Posterior cingulate gyrus (tissue), 11 donors: ENCODE measurements at places on chromosomes 13 and 19.
A peak's percentile ranks its signal among the peaks of the same experiment; 100 is the strongest.

DNA sequence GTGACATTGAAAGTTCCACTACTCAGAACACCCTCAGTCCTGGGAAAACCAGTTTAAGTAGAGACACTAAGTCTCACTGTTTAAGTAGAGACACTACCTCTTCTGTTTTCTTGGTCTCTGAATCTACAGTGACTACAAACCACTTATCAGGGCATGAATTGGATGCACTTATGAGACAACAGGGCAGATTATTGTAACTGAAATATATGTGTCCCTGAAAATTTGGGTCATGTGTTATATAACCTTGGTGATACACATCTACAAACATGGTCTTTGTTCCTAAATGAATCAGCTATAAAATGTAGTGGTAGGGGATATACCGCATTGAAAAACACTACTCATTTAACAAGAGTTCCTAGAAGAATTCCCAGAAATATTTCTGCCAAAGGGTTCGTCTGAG lies 55.7 kb downstream of the SERP2 start:
- no peak for DNase-seq

- DNase-seq, result no peak
Observed at GRCh38 chr13:33405371-33405770, 119.8 kb upstream of the STARD13 start.

DNA sequence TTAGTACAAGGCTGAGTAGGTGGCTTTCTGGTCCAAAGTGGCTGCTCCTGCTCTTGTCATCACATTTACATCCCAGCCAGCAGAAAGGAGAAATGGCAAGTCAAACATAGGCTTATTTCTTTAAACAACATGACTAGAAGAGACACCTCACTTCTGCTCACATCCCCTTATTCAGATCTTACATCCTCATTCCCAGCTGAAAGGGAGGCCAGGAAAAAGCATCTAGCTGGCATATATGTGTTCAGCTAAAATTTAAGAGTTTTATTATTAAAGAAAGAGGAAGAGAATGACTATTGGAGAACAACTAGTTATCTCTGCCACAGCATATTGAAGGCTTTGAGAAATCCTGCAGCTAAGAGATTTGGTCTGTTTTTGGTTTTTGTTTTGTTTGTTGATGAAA lies 34.1 kb downstream of the RGCC start:
- no peak for DNase-seq

DNA sequence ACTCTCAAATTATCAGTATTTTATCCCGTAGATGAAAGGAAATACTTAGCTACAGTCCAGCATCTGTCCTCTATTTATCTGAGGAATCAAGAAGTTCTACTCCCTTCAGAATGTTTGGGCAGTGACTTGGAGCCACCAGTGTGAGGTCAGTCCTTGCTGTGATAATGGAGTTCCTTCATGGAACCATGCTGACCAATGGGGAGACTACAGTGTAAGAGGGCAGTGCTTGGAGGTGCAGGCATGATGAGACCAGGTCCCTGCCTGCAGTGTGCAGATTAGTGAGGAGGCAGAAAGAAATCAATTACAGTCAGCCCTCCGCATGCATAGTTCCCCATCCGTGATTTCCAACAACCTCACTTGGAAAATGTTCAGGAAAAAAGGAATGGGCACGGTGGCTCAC lies at the start of gene C19orf18:
Gene C19orf18 (minus strand): TSS at position 101 of the 400 bp plus-strand sequence. CDS start 102 bp downstream, outside the sequence.
- DNase-seq, result no peak

DNA sequence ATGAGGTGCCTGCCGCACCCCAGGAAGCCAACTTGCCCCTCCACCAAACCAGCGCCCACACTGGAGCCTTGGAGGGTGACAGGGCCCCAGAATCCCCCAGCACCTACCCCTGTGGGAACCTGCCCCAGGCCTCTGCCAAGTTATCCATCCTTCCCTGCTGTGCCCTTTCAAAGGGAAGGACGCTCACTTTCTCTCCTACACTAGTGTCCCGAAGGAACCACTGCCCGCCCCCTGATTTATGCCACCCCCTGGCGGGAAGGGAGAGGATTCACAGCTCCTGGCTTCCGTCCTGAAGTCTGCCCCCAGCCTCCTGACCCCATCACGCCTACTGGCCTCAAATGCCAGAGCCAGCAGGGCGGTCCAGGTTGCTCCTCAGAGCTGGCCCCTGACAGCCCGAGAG lies 1.4 kb downstream of the EVI5L start:
- peak; percentile 53 for DNase-seq

GRCh38 chr13:112918746-112919145 lies 50.3 kb upstream of the MCF2L start:
- no peak for DNase-seq

DNA sequence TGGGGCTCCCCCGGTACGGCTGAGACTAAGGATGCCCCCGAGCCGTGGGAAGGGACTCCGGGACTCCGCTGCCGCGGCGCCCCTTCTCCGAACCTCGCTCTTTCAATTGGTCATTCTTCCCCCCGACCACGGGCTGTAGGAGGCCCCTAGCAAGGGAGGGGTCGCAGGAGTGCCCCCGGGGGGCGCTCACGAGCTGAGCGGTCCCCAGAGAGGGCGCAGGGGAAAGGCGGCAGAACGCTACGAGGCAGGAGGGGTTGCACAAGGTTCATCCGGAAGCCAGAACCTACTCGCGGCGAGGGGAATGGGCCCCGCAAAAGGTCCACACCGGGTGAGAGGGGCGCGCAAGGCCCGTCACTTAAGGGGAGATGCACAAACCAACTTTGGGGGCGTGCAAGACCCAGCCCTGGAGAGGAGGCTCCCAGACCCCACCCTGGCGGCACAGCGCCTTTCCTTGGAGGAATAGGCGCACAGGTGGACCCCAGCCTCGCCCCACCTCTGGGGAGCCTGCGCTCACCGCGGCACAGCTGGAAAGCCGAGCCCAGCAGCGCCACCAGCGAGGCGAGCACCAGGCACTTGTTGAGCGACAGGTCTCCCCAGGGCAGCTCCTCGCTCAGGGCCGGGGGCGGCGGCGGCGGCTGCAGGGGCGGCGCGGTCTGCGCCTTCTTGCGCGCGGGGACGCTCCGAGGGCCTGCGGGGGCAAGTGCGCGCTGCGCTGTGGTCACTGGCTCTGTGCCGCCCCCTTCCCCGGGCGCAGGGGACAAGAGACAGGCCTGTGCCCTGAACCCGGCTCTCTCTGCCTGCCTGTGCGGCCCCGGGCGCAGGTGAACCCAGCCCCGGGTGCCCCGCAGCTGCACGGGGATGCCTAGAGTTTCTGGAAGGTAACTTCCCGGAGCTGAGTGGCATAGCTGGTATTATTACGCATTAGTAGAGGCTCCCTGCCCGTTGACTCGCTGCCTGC lies 2.8 kb downstream of the JSRP1 start:
- DNase-seq, result no peak

DNA sequence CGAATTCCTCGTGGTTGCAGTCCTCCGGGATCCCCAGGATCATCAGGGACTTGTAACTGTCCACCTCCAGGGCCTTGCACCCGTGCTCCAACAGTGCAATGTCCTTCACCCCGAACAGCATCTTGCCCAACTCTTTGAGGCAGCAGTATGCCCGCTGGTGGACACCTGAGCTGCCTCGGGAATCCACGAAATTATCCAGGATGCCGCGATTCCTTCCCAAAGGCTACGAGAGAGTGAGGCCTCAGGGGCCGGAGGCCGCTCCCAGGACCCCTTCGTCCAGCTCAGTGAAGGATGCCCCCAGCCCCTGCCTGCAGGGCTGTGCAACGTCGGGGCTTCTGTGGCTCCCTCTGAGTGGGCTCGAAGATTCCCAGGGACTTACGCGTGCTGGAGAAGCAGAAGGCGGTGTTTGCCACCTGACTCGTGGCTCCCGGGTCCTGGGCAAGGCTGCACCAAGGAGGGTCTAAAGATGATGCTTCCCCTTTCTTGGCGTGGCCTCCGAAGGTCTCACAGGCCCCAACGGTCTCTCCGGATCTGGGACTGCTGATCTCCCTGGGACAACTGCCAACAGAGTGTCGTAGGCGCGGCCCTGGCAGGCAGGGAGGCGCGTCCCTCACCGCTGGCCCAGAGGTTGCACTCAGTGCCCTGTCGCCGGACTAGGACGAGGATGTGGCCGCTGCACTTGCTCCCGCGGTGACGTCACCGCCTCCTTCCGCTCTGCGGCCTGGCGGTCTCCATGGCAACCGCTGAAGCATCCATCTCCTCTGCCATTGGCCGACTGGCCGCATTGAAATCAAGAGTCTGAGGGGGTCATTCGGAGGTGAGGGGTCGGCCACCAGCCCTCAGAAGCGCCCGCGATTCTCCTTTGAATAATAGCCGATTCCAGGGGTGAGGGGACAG lies at the start of gene PNMA8C:
Gene PNMA8C (minus strand): TSS at position 698 of the 897 bp plus-strand sequence. CDS start 577 bp downstream, at position 121.
- peak; percentile 84 for DNase-seq

DNA sequence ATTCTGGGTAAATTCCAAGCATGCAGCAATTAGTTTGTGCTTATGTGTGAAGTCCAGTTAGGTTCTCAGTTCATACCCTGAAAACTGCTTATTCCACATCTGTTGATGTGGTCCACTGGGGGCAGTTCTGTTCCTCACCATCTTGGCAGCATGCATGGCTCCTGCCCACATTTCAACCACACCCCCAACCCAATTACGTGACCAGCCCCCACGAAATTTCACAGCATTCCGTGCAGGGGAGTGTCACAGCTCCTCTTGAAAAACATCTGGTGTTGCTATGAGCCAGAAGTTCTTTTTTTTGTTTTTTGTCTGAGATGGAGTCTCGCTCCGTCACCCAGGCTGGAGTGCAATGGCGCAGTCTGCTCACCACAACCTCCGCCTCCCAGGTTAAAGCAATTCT lies 9.1 kb upstream of the ERVK3-1 start:
- DNase-seq, result peak; percentile 14

GRCh38 chr13:76764429-76764828 lies 121.8 kb downstream of the KCTD12 start:
- DNase-seq, result no peak

GRCh38 chr13:50128428-50128931 lies 113.2 kb downstream of the KCNRG start:
- no peak for DNase-seq

GRCh38 chr19:7926021-7926726 lies at the start of gene CTXN1:
Gene CTXN1, minus strand, starts transcription at chr19:7926135. Its CDS starts 597 bp downstream, at chr19:7925538.
- DNase-seq, result peak; percentile 44

DNA sequence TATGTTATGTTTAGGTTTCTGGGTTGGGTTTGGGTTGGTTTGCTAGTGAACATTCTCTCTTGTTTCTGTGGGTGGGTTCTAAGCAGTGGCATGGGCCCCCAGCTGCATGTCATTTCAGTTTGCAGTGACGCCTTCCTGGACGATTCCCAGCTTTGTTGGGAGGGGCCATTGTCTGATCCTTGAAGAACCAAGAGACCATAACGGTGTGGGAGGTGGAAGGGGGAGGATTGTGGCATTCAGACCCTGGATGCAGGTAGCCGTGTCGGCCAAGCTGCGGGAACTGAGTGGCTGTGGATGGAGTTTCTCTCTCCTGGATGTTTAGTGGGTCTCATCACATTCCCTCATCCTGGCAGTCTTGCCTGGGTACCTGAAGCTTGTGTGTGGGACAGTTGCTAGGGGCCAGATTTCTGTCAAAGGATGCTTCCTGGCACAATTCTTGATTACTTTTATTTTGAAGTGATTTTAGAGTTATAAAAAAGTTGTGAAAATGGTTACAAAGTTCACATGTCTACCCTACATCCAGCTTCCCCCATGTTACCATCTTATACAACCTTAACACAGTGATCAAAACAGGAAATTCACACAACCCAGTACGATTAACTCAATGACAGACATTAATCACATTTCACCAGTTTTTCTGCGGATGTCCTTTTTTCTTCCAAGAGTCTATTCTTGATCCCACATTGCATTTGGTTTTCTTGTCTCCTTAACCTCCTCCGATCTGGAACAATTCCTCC lies 123.8 kb downstream of the SIPA1L3 start:
- no peak for DNase-seq

GRCh38 chr19:30229525-30230174 lies 142.5 kb upstream of the ZNF536 start:
- peak; percentile 31 for DNase-seq

- no peak for DNase-seq
Observed at GRCh38 chr19:51692468-51692867, 662 bp upstream of the SPACA6 start.

DNA sequence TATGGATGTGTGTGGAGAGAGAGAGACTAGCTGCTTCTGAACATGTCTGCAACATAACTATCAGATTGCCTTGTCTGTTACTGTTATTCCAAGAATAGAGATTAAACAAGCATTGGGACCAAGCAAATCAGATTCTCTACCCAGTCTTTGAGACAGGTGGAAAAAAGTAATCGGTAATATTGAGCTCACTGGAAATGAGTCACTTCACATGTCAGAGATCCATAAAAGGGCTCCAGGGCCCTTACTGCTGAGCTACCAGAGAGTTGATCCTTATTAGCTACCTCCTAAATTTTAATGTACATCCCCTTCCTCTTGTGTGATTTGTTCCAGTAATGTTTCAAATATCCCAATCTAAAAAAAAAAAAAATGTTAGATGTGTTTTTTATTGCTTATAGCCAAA lies 2118.0 kb downstream of the PCDH9 start:
- DNase-seq, result no peak

- DNase-seq, result peak; percentile 28
Observed at GRCh38 chr13:48790966-48791365, 137.2 kb downstream of the CYSLTR2 start.

GRCh38 chr19:15616627-15617270 lies 1.7 kb downstream of the CYP4F8 start:
- DNase-seq, result no peak

GRCh38 chr19:45066921-45067661 lies 9.2 kb downstream of the ZNF296 start:
- DNase-seq, result no peak

GRCh38 chr13:96089139-96089538 lies 768 bp upstream of the HS6ST3 start:
- no peak for DNase-seq

DNA sequence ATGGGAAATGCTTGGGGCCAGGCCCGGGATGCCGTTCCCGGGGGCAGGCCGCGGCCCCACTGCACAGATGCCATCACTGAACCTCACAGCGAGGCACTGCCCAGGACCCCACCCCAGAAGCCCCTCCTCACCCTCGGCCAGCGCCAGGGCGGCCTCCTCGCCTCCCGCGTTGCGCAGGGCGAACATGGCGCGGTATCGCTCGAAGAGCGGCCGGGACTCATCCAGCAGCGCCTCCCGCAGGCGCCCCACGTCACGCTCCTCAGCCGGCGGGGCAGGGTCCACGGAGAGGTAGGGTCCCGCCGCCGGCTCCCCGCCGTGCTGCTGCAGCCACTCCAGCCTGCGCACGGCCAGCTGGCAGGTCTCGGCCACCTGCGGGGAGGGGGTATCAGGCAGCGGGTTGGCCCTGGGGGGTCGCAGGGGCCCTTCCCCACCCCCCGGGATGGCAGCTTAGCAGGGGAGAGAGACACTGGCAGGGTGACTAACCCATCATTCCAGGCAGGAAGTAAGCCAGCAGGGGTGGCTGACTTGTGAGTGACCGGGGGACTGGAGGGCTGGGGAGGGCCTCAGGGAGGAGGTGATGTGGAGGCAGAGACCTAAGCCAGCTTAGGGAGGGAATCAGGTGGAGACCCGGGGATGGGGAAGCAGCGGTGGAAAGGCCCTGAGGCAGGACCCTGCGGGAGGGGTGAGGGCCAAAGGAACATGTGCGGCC lies 8.2 kb downstream of the DOHH start:
- DNase-seq, result no peak

- no peak for DNase-seq
Observed at GRCh38 chr19:24032651-24033050, 54.3 kb upstream of the ZNF254 start.

- no peak for DNase-seq
Observed at GRCh38 chr19:55132453-55133129, 15.2 kb upstream of the PPP1R12C start.
